Activated T-helper 1 cell treated with Interleukin-2 at 50 U/mL for 16 hours (primary cell): ENCODE measurements at places on chromosomes 13 and 19.

GRCh38 chr13:49499889-49500660, 4.3 kb downstream of the PHF11 start:
- DNase-seq, result no peak

DNA sequence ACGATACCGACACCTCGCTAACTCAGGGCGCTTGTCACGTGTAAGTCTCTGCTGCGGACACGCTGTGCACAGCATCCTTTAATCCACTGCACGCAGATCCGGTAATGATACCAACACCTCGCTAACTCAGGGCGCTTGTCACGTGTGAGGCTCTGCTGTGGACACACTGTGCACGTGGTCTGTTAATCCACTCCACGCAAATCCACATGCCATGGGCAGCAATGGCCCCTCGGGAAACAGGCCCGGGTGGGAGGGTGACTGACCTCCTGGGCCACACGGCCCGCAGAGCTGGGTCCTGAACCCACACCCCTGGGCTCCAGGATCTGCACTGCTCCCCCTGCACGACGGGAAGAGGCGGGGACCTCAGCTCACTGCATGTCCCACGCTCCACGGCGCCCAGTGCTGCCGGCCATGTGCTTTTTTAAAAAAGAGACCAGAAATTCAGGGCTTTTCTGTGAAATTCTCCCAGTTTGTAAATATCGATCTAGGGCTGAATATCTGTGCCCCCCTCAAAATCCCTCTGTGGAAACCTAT, 16.1 kb downstream of the SHC2 start:
- no peak for DNase-seq

GRCh38 chr13:35164324-35164932, 222.4 kb downstream of the NBEA start:
- DNase-seq, result no peak

GRCh38 chr13:71148396-71148795, 718.6 kb downstream of the DACH1 start:
- DNase-seq, result no peak

- DNase-seq, result no peak
Measured at GRCh38 chr13:113390874-113391497, 27.1 kb upstream of the GRTP1 start.

- no peak for DNase-seq
Measured at GRCh38 chr13:34884366-34884765, 57.7 kb upstream of the NBEA start.

DNA sequence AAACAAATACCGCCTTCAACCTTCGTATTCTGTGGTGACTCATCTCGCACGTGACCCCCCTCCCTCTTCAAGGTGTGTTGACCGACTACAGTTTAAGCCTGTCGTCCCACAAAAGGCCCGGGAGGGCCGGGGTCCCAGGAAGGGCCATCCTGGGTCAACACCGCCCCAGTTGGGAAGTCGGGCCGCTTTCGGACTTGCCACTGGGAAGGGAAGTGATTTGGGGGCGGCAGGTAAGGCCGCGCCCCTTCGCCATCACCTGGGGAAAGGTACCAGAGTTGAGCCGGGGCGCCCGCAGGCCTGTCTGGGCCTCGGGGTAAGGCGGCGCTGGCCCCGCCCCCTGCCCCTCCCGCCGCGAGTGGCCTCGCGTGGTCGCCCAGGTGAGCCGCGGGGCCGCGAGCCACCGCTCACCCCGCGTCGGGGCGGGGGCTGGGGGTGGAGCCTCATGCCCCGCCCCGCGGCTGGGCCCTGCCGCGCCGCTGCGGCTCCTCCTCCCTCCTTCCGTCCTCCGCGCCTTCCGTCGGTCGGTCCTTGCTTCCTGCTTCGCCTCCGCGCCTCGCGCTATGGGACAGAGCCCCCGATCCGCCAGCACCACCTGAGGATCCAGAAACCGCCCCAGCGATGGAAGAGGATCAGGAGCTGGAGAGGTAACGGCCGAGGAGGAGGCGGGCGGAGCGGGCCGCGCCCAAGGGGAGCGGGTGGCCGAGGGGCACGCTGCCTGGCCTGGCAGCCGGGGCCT, at the start of gene POLR1D:
Gene POLR1D (plus strand): TSS at position 527 of the 736 bp plus-strand sequence. CDS start 92 bp downstream, at position 619.
- DNase-seq, result peak; percentile 82

- no peak for DNase-seq
Measured at GRCh38 chr19:6720369-6721137, at the start of gene C3. Gene C3 (minus strand): TSS chr19:6720650. CDS start chr19:6720589, 61 bp downstream.

- no peak for DNase-seq
Measured at GRCh38 chr13:47705185-47705584, 295.9 kb downstream of the SUCLA2 start.

DNA sequence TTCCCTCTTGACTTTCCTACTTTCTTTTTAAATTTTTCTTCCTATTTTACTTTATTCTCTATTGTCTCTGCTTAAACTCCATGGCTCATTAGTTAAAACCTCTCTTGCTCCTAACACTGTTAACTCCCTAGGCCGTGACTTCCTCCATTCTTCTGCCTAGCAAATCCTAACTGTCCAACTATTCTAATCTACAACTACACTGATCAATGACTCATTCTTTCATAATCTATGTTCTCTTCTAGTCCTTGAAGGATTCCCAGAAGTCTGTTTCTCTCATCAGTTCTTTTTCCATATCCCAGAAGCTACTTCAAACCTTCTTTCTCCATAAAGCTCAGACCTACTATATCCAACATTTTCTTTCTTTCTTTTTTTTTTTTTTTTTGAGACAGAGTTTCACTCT, 66.9 kb downstream of the MICU2 start:
- DNase-seq, result no peak

GRCh38 chr13:31846961-31847752, 107.8 kb downstream of the RXFP2 start:
- DNase-seq, result no peak

GRCh38 chr13:37274569-37275497, 169.4 kb upstream of the CSNK1A1L start:
- DNase-seq, result no peak

DNA sequence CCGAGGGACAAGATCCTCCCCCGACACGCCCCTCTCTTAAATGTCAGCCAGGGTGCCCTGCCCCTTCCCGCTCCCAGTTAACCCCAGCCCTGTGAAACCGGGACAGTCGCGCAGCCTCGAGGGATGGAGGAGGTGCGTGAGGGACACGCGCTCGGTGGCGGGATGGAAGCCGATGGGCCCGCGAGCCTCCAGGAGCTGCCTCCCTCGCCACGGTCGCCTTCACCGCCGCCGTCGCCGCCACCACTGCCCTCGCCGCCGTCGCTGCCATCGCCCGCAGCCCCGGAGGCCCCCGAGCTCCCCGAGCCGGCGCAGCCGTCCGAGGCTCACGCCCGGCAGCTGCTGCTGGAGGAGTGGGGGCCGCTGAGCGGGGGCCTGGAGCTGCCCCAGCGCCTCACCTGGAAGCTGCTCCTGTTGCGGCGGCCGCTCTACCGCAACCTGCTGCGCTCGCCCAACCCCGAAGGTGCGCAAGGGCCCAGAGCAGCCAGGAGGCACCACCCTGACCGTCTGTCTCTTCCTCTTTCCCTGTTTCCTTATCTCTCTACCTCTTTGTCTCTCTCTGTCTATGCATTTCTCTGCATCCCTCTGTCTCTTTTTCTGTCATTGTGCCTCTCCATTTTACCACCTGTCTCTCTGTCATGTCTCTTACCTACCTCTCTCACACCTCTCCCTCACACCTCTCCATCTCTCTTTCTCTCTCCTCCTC, at the start of gene NCCRP1:
Gene NCCRP1 (plus strand): TSS at position 105 of the 703 bp plus-strand sequence. CDS start 19 bp downstream, at position 124.
- no peak for DNase-seq

GRCh38 chr13:49995625-49996101, 1.2 kb upstream of the TRIM13 start:
- no peak for DNase-seq

DNA sequence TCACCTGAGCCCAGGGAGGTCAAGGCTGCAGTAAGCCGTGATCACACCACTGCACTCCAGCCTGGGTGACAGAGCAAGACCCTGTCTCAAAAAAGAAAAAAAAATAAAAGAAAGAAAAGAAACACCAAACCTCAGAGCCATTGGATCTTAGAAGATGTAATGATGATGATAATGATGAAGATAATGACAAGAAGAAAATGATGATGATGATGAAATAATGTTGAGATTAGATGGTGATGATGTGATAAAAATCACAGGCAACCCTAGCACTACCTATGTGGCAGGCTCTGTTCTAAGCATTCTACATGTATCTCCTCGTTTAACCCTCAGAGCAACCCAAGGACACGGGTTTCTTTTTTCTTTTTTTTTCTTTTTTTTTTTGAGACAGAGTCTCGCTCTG, 20.1 kb upstream of the HNRNPUL1 start:
- DNase-seq, result no peak

GRCh38 chr19:16385296-16385695, 60.7 kb downstream of the KLF2 start:
- no peak for DNase-seq

DNA sequence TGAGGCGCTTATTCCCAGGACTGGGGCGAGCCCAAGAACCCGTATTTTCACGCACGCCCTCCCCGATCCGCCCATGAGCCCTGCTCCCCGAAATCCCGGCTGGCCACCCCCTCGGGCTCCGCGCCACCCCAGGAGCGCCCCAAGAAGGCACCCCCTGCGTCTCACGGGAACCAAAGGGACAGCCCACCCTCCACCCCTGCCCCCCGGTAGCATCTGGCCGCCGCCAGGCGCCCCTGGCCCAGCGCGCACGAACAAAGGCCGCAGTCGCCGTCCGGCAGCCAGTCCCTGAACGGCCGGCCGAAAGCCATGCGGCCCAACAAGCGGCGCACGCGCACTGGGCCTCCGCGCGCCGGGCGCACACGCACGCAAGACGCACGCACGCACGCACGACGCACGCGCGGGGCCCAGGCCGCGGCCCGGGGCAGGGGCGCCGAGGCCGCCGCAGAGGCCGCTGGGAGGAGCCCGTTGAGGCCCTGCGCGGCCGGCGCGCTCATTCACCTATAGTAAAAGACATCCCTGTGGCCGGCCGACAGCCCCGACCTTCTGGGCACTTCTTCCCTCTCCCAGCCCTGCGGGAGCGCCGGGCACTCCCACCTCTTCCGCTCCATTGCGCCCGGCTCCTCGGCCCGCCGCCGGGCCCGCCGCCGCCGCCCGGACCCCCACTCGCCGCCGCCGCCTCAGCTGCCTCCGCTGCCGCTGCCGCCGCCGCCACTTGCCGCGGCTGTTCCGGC, 476 bp downstream of the MBD3 start:
- peak; percentile 81 for DNase-seq

DNA sequence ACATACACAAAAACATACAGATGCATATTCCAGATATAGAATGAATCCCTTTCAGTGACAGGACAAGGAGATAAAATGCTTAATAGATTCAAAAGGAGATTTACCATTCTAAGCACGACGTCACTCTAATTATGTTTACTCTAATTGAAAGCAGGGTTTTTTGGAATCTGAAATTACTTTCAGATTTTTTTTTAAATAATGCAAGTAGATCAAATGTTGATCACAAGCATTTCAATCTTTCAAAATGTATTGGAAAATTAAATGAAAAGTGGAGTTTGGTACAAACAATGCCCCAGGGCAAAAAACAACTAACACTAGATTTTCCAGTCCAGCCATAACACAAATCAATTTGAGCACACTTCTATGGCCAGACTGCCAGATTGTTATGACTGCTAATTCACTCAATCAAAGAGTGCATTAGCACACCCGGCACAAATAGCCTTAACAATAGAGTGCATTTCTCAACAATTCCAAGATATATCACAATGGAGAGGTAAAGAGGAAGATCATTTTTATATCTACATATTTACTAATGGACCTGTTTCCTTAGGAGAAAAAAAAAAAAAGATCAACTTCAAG, 4.3 kb upstream of the DACH1 start:
- no peak for DNase-seq

GRCh38 chr19:31342926-31343325, 6.3 kb downstream of the TSHZ3 start:
- DNase-seq, result no peak

DNA sequence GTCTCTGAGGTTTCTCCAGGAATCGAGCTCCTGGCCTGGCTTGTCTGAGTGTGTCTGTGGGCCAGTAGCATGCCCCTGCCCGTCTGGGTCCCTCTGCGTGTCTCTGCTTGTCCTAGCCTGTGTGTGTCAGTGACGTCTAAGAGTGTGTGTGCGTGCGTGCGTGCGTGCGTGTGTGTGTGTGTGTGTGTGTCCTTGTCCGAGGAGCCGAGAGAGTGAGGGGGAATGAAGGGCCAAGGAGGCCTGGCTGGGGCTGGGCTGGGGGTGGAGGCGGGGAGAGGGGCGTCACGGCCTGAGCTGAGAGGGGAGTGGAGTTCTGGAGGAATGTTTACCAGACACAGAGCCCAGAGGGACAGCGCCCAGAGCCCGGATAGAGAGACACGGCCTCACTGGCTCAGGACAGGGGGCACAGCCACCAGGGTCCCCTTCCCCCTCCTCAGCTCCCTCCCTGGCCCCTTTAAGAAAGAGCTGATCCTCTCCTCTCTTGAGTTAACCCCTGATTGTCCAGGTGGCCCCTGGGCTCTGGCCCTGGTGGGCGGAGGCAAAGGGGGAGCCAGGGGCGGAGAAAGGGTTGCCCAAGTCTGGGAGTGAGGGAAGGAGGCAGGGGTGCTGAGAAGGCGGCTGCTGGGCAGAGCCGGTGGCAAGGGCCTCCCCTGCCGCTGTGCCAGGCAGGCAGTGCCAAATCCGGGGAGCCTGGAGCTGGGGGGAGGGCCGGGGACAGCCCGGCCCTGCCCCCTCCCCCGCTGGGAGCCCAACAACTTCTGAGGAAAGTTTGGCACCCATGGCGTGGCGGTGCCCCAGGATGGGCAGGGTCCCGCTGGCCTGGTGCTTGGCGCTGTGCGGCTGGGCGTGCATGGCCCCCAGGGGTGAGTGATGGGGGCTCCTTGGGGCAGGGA, at the start of gene AXL:
Gene AXL (plus strand): TSS at position 609 of the 893 bp plus-strand sequence. CDS start 170 bp downstream, at position 779.
- DNase-seq, result no peak

DNA sequence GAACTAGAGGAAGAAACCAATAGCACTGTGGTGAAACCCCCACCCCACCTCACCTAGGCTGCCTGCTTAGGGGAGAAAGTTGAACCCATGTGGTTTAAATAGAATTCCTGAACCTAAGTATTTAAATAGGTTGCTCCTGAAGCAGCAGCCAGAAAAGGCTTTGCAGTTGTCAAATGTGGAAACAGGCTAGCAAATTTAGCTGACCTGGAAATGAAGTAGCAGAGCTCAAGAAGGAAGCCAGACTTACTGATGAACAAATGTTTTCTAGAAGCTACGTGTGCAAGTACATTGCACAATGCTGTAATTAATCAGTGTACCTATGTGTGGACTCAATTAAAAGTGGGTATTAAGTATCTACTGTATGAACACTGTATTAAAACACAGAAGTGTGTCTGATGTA, 61.3 kb downstream of the SCEL start:
- no peak for DNase-seq

DNA sequence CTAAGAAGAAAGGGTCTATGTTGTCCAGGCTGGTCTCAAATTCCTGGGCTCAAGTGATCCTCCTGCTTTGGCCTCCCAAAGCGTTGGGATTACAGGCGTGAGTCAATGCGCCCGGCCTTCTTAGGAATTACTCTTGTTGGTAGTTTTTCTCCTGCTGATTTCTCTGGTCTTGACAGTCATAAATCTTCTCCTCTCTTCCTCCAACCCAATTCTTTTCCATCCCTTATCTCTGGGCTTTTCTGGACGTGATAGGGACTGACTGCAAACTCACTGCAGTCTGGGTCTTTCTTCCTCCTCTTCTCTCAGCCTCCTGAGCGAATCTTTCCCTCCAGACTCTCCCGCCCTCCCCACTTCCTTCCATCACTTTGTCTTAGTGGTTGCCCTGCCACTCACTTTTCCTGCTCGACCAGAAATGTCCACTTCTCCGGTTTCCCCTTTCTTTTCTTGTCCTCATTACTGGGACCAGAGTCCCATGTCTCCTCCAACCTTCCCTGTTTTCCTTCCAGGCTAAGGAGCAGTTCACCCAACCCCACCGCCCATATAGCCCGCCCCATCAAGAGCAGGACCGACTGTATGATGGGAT, 21.9 kb upstream of the TIMM44 start:
- DNase-seq, result no peak

GRCh38 chr19:36527873-36528193, 238 bp downstream of the ZNF260 start:
- no peak for DNase-seq
